ENCODE measurements at places on chromosomes 5 and 9. TPM values are rescaled to one million over a fixed set of nuclear protein-coding genes. Genes with fewer than 3 reads are reported as not detected.

NTRK2 gene
- 5.7 TPM for total RNA-seq

KCNIP1 gene
- total RNA-seq: not detected

DNA sequence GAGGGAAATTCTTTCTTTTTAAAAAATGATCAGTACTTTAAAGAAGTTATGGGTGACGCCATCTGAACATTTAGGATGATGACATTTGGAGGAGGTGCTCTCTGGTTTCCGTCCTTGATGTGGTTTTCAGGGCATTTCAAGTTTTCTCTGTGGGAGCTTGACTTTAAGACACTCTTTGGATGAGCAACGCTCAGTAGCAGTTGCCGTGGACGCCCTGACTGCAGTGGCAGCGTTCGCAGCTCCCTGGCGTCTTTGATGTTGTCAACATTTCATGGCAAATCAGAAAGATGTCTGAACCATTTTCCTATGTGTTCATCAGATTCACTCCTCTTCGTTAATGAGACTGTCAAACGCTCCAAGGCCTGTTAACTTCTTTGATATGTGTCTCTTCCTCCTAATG, 86.1 kb downstream of the ZNF354C start:
- DNase-seq: no peak

GRCh38 chr5:134139891-134140469, 25.5 kb downstream of the TCF7 start:
- DNase-seq: no peak

DNA sequence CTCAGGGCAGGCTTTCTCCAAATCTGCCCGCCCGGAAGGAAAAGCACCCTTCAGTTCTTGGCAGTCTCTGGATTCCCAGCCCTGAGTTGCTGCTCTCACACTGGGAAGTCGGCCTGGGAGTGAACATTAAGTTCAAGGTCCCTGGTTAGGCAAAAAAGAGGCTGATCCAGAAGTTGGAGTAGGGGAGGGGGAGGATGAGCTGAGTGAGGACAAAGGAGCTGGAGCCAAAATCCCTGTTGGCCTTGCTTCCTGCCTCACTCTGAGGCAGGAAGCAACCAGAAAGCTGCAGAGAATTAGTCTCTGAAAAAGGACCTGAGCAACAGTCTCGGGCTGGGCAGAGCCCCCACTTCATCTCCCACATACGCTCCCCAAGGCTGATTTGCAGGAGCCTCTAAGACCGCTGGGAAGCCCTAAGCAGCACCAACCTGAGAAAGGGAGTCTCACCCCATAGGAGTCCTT, 15.0 kb upstream of the RPS14 start:
- DNase-seq: no peak

GRCh38 chr9:120735415-120736126, 21.3 kb upstream of the MEGF9 start:
- DNase-seq: no peak

DNA sequence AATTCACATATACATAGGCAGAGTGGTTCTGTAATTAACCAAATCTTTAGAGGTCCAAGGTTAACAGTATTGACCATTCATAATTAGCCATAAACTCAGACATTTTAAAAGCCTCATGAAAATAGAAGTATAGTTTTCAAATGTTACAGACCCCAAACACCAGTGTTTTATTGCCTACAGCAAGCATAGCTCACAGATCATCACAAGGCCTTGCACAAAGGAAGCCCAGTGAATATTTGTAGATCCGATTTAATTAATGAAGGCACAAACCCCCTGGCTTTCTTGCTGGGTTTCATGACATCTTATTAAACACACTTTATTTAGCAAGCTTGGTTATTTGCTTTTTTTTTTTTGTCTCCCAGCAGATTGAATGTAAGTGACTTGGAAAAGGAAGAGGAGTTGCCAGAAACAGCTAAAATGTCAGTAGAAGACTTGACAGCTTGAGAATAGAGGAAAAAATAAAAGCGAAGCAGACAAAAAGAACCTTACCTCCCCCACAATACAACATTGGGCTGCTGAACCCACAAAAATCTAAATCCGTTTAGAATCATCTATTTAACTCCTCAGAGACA, 283.9 kb upstream of the TNC start:
- no peak for DNase-seq
